Activated CD8-positive, alpha-beta memory T cell treated with anti-CD3 and anti-CD28 coated beads for 1 hour (primary cell): ENCODE measurements at places on chromosomes 7 and 10.

GRCh38 chr7:13067036-13067435, 379.6 kb downstream of the ARL4A start:
- DNase-seq, result no peak

DNA sequence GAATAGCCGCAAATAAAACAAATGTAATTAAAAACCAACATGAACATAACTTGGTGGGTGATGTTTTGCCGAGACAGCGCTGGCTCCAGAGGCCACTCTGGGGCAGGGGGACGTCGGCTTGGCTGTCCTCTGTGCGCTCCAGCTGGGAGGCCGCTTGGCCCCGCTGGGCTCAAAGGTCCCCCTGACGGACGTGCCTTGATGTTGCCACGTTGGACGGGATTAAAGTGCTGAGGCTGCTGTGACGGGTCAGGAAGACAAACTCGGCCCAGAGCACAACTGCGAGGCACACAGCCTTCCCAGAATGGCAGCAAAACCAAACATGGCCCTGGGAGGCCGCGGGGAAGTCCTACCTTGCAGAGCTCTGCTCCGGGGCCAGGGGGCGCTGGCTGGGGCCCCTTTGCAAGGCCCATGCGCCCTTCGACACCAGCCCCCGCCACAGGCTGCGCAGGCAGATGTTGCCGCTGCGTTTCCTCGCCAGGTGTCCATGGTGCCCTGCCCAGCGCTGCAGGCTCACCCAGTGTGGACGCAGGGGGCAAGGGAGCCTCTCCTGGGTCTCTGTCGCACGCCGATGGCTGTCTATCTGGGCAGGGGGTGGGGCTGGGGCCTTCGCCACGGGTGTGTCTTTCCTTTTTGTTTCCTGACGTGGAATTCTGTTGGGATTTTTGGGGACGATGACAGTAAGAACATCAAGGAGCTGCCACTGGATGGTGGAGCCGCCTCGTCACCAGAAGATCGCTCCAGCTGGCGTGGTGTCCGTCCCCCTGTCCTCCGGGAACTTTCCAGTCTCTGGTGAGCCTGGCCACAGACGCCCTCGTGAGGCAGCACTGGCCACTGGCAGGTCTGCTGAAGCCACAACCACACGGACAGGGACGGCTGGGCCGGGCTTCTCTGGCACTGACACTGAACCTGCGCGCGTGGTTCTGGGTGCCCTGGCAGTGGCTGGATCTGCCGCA, 99.6 kb upstream of the DIP2C start:
- DNase-seq, result no peak

GRCh38 chr7:75854233-75854632, 24.6 kb upstream of the RHBDD2 start:
- DNase-seq, result no peak

DNA sequence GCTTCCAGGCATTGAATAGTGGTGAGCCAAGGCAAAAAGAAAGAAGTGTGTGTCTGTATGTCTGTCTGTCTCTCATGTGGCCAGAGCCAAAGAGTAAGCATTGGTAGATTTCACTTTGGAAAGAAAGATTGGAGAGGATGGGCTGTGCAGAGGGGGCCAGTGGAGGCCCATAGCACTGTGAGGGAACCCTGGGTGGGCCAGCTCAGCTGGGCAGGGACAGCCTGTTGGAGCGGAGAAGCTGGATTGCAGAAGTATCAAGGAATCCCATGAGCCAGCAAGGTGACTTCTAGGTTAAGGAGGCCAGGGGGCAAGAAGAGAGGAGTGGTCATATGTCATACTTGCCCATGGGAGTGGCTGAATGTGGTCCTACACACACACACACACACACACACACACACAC, 1.5 kb upstream of the GRID1 start:
- no peak for DNase-seq
